ENCODE measurements at places on chromosomes 2 and 18.

DNA sequence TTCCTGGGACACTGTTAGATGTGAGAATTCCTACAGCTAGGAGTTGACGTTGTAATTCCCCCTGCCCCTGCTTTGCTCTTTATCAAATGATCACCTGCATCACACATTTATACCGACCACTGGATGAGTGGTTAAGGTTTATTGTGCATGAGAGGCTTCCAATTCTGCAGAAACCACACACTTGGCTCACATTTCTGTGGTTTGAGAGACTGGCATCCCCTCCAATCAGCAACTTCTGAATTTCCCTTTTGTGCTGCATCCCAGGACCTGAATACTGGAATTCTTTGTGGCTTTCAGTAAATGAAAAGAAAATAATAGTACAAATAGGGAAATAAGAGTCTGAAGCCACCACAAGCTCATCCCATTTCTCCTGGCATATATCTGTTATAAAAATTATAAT, 628.7 kb upstream of the PIK3C3 start:
- DNase-seq: no peak

DNA sequence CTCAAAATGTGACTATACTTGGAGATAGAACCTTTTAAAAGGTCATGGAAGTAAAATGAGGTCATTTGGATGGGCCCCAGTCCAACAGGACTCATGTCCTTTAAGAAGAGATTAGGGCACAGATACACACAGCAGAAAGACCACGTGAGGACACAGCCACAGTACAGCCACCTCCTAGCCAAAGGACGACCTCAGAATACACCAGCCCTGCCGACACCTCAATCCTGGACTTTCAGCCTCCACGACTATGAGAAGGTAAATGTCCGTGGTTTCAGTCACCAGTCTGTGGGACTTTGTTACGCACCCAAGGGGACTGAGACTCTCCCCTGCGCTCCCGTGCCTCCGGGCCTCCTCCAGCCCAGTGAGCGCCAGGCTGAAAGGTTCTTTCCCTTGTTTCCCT, 30.2 kb upstream of the HPCAL1 start:
- no peak for DNase-seq

- DNase-seq: no peak
Measured at GRCh38 chr2:197708331-197708730, 3.2 kb downstream of the MARS2 start.

GRCh38 chr2:67399831-67400489, 2.8 kb downstream of the ETAA1 start:
- no peak for DNase-seq

DNA sequence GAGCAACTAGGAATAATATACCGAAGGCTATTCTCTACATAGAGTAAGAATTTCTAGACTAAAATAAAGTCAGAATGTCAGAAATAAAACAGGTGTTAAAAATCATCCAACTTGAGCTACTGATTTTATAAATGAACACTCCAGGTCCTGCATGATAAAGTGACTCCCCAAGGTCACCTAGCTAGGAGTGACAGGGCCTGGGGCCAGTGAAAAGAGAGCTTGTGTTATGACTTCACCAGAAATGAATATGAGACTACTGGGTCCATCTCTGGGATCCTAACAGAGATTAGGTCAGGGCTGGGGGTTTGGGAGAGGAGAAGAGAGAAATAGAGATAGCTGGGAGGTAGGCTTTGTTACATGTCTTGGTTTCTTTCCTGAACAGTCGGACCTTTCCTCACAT, 89.7 kb upstream of the CYP1B1 start:
- DNase-seq: no peak

DNA sequence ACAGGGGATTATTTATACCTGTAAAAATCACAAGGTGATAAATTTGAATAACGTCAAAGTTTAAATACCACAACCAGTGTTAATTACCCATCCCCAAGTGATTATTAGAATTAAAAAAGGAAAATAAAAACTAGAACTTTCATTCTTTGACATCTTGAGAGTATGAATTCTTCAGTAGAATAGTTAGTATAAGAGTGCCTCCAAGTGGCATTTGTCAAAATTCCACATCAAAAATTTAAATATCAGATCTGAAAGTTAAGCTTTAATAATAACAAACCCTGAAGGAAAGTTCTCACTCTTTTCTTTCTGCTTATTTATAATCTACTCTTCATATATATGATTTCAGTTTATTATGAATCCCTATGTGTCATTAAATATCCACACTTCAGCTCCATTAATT, 273.7 kb upstream of the KYNU start:
- DNase-seq: no peak

DNA sequence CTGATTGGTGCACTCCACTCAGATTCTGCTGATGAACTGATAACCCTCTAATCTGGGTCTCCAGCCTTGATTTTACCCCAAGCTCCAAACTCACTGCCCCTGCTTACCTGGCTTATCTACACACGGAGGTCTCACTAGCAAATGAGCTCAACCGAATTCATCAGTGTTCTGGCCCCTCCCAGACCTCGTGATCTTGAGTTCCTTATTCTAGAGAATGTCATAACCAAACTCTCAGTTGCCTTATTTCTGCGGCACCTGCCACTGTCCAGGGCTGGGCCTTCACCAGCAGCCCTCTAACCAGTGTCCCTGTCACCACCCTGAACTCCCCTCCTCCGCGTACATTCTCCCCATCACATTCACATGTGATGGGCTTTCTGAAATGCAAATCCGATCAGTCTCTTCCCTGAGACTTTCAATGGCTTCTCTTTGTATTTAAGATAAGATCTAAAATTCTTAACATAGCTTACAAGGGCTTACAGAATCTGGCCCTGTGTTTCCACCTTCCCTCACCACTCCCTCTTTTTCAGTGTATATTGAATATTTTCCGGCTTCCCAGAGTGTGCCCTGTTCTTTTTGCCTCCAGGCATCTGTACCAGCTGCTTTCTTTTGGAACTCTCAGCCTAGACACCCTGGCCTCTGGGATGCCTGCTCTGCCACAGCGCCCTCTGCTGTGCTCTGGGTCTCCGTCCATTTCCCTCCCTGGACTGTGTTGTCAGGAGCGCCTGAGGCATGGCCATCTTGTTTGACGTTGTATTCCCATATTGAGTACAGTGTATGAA, 31.1 kb downstream of the NAB1 start:
- peak; percentile 18 for DNase-seq

GRCh38 chr2:10517351-10518043, 69.4 kb upstream of the ODC1 start:
- no peak for DNase-seq

DNA sequence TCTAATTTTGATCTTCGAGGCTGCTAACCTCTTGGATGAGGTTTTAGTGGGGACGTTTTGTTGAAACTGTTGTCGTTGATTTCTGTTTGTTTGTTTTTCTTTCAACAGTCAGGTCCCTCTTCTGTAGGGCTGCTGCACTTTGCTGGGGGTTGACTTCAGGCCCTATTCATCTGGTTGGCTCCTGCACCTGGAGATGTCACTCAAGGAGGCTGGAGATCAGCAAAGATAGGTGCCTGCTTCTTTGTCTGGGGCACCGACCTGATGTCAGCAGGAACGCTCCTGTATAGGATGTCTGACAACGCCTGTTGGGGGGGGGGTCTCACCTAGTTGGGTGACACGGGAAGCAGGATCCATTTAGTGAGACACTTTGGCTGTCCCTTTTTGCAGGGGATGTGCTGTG, 915.6 kb upstream of the CHAC2 start:
- DNase-seq: no peak

- no peak for DNase-seq
Measured at GRCh38 chr2:7588295-7588694, 671.1 kb downstream of the RNF144A start.

DNA sequence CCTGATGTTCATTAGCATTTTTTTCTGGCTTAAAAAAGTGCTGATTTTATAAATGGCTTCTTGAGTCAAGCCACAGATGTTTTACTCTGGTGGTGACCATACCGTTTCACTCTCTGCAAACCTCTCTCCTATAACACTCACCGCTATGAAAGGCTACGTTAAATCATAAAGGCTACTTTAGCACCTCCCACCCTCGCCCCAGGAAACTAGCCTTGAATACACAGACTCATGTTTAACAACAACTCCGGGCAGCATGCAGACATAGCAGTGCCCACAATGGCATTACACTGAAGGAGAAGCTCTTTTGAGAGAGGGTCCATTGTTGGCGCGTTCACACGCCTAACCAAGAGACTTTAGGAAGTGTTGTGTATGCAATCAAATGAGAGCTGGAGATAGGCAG, 5.6 kb downstream of the MYT1L start:
- no peak for DNase-seq

DNA sequence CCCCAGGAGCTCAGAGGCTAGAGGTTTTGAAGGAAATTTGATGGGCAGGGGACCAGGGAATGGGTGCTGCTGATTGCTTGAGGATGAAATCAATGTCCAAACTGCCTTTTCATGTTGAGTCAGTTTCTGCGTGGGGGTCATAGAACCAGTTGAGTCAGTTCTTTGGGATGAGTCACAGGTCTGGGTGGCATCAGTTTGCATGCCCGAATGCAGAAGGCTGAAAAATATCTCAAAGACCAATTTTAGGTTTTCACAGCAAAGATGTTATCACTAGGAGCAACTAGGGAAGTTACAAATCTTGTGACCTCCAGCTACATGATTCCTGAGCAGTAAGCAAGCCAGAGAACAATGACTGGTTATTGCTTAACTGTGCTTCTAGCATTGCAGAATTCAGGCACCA, 1135.1 kb upstream of the CRIM1 start:
- DNase-seq: no peak

DNA sequence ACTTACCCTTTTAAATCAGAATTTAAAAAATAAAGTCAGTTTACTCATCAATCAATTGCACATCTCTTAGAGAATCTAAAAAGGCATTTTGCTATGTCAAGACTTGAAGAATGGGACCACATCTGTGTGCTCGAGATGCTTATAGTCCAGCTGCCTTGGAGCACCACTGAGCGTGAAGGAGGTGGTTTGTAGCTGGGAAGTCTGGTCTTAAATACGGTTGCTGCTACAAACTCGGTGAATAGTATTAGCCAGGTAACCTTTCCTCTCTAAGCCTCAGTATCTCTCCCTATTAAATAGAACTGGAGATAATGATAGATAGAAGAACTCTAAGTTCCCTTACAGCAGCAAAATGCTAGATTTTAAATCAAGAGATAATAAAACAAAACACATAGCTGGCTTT, 289.7 kb downstream of the TRIB2 start:
- DNase-seq: no peak

DNA sequence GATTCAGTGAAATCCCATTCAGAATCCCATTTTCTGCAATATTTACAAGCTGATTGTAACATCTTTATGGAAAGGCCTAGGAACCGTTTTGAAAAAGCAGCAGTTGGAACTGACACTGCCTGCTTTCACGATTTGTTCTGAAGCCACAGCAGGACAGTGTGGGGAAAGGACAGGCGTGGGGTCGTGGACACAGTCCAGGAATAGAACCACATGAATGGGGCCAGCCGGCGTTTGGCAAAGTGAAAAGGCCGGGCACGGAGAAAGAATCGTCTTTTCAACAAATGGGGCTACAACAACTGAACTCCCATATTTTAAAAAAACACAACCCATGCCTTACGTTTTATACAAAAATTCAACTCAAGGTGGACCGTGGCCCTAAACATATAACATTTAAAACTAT, 69.8 kb downstream of the SLC66A2 start:
- no peak for DNase-seq

DNA sequence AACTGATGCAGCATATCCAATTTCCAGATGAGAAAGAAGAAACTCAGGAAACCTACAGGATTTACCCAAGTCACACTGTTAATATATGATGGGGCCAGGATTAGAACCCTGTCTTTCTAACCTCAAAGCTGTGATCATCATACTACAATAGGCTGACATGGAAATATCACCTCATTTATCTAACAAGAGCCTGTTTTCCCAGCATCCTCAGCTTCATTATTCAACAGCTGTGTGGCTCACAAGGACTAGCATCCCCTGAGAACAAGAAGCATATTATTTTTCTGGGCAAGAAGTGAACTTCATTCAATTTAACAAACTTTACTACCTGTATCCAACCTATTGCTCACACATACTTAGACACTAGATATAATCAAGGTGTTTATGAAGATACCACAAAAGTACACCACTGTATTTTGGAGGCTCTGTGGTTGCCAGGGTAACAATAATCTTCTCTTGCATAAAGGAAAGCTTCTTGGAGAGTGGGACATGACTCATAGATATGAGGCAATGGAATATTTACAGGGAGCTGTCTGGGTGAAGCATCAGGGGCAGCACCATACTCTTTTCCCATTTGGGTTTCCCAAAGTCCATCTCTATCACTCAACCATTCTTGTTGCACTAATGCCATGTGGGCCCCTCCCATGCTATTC, 218.2 kb downstream of the RAD51AP2 start:
- DNase-seq: no peak

DNA sequence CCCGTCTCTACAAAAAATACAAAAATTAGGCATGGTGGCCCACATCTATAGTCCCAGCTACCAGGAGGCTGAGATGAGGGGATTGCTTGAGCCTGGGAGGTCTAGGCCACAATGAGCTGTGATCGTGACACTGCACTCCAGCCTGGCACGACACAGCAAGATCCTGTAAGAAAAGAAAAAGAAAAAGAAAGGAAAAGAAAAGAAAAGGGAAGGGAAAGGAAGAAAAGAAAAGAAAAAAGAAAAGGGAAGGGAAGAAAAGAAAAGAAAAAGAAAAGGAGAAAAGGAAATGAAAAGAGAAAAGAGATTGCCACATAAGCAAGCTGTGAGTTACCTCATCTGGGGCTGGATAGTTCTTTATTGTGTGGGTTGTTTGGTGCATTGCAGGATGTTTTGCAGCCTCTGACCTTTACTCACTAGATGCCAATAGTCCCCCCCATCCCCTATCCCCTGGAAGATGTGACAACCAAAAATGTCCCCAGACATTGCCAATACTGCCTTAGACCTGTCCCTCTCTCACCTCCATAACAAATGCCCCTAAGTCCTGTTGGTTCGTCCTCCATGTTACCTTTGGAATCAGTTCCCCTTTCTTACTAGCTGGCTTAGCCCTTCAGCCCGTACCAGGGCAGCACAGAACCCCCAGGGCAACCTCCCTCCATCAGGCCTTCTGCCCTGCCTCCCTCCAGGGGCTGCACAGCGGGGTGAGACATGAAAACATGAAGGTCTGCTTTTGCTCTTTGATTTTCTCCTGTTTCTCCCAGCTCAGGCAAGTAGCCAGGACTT, 8.9 kb downstream of the ASPRV1 start:
- DNase-seq: no peak

GRCh38 chr2:26429779-26430578, 28.3 kb downstream of the DRC1 start:
- DNase-seq: no peak

All from stimulated activated CD4-positive, alpha-beta T cell treated with anti-CD3 and anti-CD28 coated beads, Interleukin-15, amount 100 ng/mL, for 1 hour (primary cell).